Spinal cord (tissue), 10 donors: ENCODE measurements at places on chromosomes 1 and 21. TPM values are rescaled to one million over a fixed set of nuclear protein-coding genes. Genes with fewer than 3 reads are reported as not detected.

DNA sequence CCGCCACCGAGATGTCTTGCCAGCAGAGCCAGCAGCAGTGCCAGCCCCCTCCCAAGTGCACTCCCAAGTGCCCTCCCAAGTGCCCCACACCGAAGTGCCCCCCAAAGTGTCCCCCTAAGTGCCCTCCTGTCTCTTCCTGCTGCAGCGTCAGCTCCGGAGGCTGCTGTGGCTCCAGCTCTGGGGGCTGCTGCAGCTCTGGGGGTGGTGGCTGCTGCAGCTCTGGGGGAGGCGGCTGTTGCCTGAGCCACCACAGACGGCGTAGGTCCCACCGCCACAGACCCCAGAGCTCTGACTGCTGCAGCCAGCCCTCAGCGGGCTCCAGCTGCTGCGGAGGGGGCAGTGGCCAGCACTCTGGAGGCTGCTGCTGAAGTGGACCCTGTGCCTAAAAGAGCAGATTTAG is 1.4 kb downstream of the LCE1F start:
- H3K4me1 ChIP-seq: no peaks in the 10 kb centered on the region
- no peaks in the 10 kb centered on the region for H3K36me3 ChIP-seq
- no peak for DNase-seq
- no peak overlapping the region for H3K27ac ChIP-seq

GRCh38 chr1:235947989-235948388 is 81.3 kb upstream of the LYST start:
- no peaks in the 10 kb centered on the region for H3K4me1 ChIP-seq
- no peak overlapping the region for H3K27ac ChIP-seq
- H3K36me3 ChIP-seq: no peaks in the 10 kb centered on the region
- H3K27me3 ChIP-seq: no peaks in the 10 kb centered on the region

DNA sequence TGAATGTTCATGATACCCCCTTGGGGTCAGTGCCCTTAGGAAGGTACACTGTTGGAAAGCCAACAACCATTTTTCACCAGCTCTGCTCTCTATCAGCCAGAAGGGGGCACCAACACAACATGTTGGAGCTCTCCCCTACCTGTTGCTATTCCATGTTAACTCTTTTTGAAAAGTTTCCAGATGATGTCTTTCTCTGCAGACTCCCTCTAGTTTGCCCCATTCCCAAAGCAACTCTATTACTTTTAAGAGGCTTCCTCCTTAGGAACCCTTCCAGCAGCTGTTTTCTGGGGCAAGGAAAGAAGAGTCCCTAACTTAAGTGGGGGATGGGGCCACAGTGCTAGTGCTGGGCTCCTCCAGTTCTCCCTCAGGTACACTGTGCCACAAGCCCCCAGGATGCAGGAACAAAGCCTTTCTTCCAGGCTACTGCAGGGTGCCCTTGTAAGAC is 22.9 kb upstream of the NDC1 start:
- peaks cover 40% of the 10 kb centered on the region for H3K36me3 ChIP-seq
- no peak overlapping the region for H3K27ac ChIP-seq
- H3K4me3 ChIP-seq: no peak overlapping the region
- H3K4me1 ChIP-seq: peaks cover 6% of the 10 kb centered on the region
- peak; percentile 80 for DNase-seq
- no peaks in the 10 kb centered on the region for H3K27me3 ChIP-seq

DNA sequence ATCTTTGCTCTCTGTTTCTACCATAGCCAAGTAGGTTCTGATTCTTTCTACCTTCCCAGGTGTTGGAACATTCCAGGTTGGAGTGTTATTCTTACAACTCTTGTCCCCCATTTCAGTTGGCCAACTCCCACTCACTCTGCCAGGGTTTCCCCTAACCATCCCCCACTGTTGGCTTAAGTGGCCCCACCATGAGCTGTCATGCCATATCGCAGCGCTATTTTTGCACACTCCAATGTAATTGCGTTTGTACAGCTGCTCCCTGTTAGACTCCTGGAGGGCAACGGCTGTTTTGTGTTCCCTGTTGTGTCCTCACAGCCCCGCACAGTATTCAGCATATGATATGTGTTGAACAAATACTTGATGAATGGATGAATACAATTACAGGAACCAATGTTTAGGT is 117.7 kb upstream of the ETS2 start:
- H3K4me3 ChIP-seq: no peak overlapping the region
- H3K36me3 ChIP-seq: no peaks in the 10 kb centered on the region
- H3K4me1 ChIP-seq: no peaks in the 10 kb centered on the region
- H3K27ac ChIP-seq: no peak overlapping the region
- no peak for DNase-seq
- no peaks in the 10 kb centered on the region for H3K27me3 ChIP-seq

The TMPRSS2 gene
- total RNA-seq: 0.88 TPM

GRCh38 chr1:5891736-5892135 is 100.5 kb downstream of the NPHP4 start:
- H3K27ac ChIP-seq: no peak overlapping the region
- H3K4me3 ChIP-seq: no peak overlapping the region
- peaks cover 58% of the 10 kb centered on the region for H3K4me1 ChIP-seq

GRCh38 chr1:9917901-9918300 is 7.8 kb upstream of the CTNNBIP1 start:
- no peak overlapping the region for H3K27ac ChIP-seq
- no peaks in the 10 kb centered on the region for H3K36me3 ChIP-seq
- no peak overlapping the region for H3K4me3 ChIP-seq
- DNase-seq: no peak
- H3K4me1 ChIP-seq: no peaks in the 10 kb centered on the region

The DNALI1 gene
- 56.0 TPM for total RNA-seq

The PRR9 gene
- not detected for total RNA-seq

DNA sequence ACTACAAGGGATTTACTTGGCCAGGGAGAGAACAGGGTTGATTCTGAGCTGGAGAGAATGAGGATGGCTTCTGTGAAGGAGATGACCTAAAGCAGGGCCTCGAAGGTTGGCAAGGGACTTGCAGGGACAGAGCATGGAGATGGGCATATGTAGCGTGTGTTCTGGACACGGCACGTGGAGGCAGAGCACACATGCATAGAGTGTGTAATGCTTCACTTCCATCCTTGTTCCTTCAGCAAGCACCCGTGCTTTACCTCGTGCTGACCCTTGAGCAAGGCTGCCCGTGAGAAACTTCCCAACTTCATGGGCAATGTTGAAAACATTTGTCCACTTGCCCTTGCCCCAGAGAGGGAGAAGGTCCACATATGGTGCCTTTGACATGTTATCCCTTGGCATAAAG is 33.1 kb downstream of the NFIA start:
- H3K36me3 ChIP-seq: no peaks in the 10 kb centered on the region
- no peak for DNase-seq
- H3K27ac ChIP-seq: no peak overlapping the region
- no peak overlapping the region for H3K4me3 ChIP-seq
- H3K4me1 ChIP-seq: peaks cover 3% of the 10 kb centered on the region

- H3K4me1 ChIP-seq: peaks cover 23% of the 10 kb centered on the region
- peaks cover 28% of the 10 kb centered on the region for H3K27me3 ChIP-seq
- peak overlapping the region; percentile 60 for H3K4me3 ChIP-seq
Measured at GRCh38 chr1:57422271-57423134, 1.4 kb downstream of the DAB1 start.

DNA sequence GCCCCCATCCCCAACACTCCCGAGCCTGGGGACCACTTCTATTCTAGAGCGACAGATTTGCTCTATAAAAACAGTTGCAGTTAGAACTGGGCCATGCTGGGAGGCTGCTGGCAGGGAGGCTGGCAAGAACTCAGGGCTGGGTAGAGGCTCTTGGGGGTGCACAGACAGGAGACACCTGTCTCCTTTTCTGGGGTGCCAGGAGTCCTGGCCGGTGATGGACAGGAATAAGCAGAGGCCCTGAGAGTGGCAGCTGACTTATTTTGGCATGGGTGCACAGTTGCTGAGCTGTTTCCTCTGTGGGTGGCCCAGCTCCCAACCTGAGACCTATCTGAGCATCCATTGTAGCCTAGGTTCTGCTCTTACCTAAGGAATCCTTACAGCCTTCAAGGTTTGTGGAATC is 39.2 kb upstream of the TMPRSS2 start:
- no peak overlapping the region for H3K4me3 ChIP-seq
- H3K36me3 ChIP-seq: no peaks in the 10 kb centered on the region
- no peak overlapping the region for H3K27ac ChIP-seq
- no peaks in the 10 kb centered on the region for H3K27me3 ChIP-seq

DNA sequence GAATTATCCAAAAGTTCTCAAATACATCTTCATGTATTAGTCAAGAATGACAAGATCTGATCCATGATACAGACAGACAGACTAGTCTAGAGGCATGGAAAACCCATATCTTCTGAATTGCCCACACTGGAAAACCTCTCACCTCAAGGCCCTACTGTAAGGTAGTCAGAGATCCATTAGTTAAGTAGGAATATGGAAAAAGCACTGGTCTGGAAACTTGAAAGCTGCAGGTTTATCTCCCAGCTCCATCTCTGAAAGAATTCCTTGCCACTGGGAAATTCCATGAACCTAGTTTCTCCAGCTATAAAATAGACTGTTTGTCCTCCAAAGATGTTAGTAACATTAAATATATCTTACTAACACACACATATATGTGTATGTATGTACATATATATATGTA is 169.2 kb downstream of the AKT3 start:
- no peak overlapping the region for H3K4me3 ChIP-seq
- DNase-seq: no peak
- no peaks in the 10 kb centered on the region for H3K27me3 ChIP-seq
- H3K27ac ChIP-seq: no peak overlapping the region
- no peaks in the 10 kb centered on the region for H3K36me3 ChIP-seq

GRCh38 chr1:169461390-169462000 is 24.2 kb downstream of the SLC19A2 start:
- DNase-seq: no peak
- H3K4me1 ChIP-seq: peaks cover 6% of the 10 kb centered on the region
- H3K27ac ChIP-seq: no peak overlapping the region
- no peaks in the 10 kb centered on the region for H3K36me3 ChIP-seq
- H3K27me3 ChIP-seq: peaks cover 6% of the 10 kb centered on the region

- H3K4me3 ChIP-seq: no peak overlapping the region
- H3K27me3 ChIP-seq: no peaks in the 10 kb centered on the region
- no peak for DNase-seq
- H3K36me3 ChIP-seq: no peaks in the 10 kb centered on the region
Measured at GRCh38 chr1:213291526-213291925, 240.5 kb downstream of the RPS6KC1 start.

GRCh38 chr1:164667600-164667999 is 108.6 kb downstream of the PBX1 start:
- H3K36me3 ChIP-seq: no peaks in the 10 kb centered on the region
- H3K27me3 ChIP-seq: peaks cover 4% of the 10 kb centered on the region
- DNase-seq: no peak
- no peak overlapping the region for H3K4me3 ChIP-seq

The NMNAT2 gene
- 20.8 TPM for total RNA-seq
